ENCODE measurements at places on chromosomes 4 and X.

GRCh38 chr4:106587558-106587957, 219.0 kb upstream of the GIMD1 start:
- DNase-seq: no peak

- no peak for DNase-seq
Observed at GRCh38 chr4:42656679-42656943, 294 bp downstream of the ATP8A1 start.

DNA sequence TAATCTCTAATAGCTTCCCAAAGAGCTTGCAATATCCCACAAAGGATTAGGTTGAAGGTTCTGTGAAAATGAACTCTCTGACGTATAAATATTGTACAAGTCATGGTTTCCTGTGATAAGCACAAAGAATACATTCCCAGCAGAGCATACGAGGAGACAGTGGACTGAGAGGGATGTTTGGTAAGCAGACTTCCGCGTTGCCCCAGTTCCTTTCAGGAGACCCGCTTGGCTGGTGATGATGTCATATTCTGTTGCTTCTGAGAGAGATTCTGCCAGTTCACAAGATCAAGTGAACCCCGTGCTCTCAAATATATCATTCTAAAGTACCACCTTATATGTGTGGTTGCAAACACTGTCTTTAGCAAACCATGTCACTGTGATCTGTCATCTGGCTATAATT, 323.9 kb upstream of the CASK start:
- DNase-seq: no peak

DNA sequence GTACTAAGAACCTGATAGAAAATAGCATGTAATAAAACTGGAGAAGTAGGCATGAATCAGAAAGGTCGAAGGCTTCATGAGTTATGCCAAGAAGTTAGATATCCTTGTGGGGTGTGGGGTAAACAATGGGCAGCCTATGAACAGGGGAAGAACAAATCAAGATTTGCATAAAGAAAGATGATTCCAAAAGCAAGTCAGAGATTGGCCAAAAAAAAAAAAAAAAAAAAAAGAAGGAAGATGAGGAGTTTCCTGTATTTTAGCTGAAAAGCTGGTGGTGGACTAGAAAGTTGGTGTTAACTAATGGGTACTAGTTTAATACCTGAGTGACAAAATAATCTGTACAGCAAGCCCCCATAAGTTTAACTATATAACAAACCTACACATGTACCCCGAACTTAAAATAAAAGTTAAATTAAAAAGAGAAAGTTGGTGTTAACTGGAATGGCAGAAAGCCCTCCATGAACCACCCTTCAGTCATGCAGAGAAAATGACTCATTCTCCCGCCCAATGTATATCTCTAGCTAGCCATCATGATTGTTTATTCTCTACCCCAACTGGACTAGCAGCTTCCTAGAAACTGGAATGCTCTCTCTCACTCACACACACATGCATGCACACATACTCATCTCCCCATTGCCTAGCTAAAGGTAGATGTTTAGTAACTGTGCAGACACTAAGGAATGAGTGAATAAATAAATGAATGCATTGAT, 41.7 kb downstream of the ATP11C start:
- no peak for DNase-seq

GRCh38 chrX:10121787-10122186, 35.0 kb upstream of the CLCN4 start:
- DNase-seq: peak; percentile 25

GRCh38 chr4:57109411-57109846, 756 bp downstream of the IGFBP7 start:
- DNase-seq: no peak

DNA sequence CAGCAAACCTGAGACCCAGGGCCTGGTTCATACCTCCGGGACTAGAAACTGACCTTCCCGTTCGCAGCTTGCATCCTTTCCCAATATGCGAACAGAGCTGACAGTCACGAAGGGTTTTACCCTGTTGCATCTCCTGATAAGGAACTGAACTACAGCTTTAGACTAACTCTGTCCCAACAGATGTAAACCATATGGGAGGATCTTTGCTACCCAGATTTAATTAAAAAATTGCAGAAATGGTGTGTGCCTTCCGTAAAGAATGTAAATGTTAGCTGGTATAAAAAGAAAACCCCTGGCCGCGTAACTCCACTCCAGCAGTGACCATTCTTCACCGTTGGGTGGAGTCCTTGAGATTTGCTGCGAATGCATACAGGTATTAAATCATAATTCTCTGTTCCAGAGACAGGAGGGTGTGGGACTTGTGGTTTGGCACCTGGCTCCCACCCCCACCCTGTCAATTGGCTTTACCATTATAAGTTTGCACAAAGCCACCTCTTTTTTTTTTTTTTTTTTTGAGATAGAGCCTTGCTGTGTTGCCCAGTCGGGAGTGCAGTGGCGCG, 40.6 kb upstream of the SORCS2 start:
- DNase-seq: no peak
